ENCODE measurements at places on chromosomes 5 and 9.

DNA sequence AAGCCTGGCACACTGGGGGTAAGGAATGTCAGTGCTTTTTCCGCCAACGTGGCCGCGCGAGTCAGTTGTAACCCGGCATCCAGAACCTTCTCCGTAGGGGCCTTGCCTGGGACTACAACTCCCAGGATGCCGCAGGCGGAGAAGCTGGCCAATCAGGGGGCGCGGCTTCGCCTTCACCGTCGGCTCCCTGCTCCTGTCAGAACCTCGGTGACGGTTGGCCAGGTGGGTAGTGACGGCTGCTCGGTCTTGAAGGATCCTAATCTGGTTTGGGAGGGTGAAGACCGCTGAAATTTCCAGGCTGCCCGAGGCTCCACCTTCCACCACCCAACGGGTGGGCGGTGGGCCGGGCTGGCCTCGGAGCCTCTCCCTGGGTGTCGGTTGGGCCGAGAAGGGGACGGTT, at the start of gene C5orf58:
C5orf58 (plus strand) TSS at position 200 of the 400 bp plus-strand sequence. CDS start 1,992 bp downstream, outside the sequence.
- no peak for DNase-seq

DNA sequence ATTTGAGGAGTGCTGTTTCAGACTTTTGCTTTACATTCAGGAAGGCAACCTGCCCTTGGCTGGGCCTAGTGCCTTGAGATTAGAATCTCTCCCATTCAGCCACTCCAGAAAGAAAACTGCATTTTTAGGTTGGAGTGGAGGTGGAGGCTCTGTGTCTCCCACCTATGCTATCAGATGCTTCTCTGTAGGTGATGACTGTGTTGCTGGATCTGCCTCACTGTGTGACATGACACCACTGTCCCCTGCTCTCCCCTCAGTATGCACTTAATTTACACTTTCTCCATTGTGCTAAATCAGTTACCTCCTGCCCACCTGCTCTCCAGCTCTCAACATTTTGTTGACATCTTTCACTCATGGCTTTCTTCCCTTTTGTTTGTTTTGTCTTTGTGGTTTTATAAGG, 265.8 kb downstream of the TENT4A start:
- no peak for DNase-seq

DNA sequence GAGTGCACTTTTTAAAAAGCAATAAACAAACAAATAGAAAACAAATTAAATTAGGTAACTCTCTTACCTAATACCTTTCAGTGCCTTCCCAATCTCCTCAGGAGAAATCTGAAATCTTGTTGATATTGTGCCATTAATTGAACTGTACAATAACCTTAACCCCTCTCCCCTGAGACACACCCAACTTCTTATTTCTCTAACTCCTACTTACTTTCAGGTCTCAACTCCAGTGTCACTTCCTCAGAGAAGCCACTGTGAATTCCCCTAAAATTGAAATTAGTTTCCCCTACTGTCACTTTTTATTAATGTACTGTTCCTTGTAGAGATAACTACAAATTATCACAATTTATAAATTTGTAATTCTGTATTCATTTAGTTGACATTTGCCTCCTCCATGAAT, 295.3 kb upstream of the TNC start:
- no peak for DNase-seq

- DNase-seq = no peak
These were observed 6.2 kb upstream of the CEP120 start for GRCh38 chr5:123429221-123429954.

- no peak for DNase-seq
These were observed 2.7 kb downstream of the CDC14B start for GRCh38 chr9:96616817-96617438.

GRCh38 chr5:74192606-74193299, 447.8 kb downstream of the ENC1 start:
- no peak for DNase-seq

DNA sequence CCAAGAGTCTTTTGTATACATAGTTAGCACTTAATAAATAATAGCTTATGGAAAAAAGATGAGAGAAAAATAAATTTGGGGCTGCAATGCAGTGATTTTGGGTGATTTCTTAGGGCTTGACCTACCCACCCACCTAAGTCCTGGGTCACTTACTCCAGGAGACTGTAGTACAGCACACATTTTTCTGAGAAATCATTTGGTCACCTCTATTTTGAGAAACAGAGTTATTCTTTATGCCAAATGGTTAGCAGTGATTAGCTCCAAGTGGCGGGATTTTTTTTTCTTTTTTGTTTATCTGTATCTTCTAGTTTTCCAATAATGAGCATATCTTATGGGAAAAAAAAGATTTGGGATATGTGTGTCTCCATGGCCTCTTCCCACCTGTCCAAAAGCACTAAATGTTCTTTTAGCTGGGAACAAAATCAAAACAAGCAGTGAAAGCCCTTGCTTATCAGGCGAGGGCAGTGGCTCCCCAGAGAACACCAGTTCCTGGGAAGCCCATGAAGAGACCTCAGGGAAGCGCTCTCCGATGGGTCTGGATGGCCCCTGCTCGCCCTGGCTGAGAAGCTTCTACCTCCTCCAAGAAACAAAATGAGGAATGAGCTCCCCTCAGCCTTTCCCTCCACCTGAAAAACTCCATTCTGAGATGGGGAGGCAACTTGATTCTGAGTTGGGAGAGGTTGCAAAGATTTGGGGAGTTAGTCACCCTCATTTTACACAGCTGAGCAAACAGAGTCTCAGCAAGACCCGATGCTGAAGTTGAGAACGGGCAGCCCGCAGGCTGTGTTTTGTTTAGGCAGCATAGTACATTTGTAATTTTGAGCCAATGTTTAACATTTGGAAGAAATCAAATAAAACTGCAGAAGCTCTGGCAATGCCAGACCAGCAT, 69.9 kb downstream of the CYFIP2 start:
- no peak for DNase-seq

DNA sequence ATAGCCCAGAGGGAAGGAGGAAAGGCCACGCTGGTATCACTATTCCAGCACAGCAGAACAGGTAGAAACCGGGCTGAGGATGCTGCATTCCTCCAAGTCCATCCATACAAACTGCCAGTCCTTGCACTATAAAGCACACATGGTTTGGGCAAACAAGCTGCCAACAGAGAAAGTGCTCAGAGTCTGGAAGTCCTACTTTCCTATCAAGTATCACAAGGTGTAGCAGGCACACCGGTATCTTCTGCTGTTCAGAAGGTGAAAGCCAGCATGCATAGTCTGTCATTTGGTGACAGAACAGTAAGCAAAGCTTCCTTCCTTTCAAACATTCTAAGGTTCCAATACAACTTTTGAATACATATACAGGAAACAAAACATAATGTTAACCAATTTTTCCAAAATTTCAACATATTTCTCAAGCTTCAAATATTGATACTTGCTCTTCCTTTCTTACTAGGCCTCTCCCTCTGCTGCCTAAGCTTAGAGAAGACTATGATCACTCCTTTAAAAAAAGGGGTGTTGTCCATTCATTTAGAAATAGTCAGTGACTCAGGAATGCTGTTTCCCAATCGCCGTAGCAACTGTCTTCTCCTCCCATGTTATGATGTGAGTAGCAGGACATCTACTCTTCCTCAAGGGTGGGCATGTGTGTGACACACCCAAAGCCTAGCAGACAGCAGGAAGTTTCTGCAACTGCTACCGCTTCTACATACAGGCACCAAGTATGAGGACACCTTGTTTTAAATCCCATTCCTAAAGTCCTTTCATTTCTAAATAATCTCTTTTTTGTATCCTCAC, 14.7 kb downstream of the DIAPH1 start:
- no peak for DNase-seq

GRCh38 chr9:12702160-12702758, 9.1 kb downstream of the TYRP1 start:
- no peak for DNase-seq

DNA sequence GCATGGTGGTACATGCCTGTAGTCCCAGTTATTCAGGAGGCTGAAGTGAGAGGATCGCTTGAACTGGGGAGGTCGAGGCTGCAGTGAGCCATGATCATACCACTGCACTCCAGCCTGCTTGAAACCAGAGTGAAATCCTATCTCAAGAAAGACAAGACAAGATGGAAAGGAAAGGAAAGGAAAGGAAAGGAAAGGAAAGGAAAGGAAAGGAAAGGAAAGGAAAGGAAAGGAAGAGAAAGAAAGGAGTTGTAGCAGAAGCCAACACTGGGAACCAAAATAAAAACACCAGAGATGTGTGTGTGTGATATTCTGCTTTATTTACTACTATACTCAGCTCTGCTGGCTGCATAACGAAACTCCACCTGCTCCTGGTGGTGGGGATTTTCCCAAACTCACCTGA, 115.3 kb downstream of the DRD1 start:
- DNase-seq = no peak

GRCh38 chr9:87109231-87109631, 161.9 kb upstream of the GAS1 start:
- DNase-seq = no peak

DNA sequence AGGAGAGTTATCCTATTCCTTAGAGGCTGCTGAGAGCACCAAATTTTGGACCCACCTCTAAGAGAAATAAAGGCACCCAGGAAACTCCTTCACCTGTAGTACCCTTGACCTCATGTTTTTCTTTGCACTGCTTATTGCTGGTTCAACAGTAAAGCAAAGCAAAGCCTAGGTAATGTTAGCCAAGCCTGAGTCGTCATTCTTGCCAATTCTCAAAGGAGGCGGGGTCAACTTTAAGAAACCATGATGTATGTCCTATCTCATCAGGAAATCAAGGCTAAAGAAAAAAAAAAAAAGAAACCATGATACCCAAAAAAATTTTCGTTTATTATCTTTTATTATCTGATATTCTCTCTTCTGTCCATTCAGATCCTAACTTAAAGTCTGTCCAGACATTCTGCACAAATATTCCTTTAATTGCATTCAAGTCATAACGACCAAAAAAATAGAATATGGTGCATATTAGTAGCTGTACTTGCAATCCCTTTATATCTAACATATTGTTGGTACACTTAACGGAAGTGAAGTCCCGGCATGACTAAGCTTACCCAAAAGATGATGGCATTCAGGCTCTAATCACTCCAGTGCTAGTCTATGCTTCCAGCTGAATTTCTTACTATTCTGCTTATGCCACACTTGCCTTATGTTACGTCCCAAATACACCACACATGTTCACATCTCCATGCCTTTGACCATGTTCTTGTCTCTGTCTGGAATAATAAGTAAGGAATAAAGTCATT, 1.8 kb downstream of the AUH start:
- no peak for DNase-seq

GRCh38 chr9:31520301-31521085, 864.0 kb upstream of the ACO1 start:
- no peak for DNase-seq

- no peak for DNase-seq
These were observed 18.4 kb downstream of the OGN start for GRCh38 chr9:92385953-92386352.

DNA sequence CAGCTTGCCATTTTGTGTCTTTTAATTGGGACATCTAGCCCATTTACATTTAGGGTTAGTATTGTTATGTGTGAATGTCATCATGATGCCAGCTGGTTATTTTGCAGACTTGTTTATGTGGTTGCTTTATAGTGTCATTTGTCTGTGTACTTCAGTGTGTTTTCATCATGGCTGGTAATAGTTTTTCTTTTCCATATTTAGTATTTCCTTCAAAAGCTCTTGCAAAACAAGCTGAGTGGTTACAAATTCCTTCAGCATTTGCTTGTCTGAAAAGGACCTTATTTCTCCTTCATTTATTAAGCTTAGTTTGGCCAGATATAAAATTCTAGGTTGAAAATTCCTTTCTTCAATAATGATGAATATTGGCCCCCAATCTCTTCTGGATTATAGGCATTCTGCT, 28.5 kb upstream of the TNFSF15 start:
- no peak for DNase-seq

DNA sequence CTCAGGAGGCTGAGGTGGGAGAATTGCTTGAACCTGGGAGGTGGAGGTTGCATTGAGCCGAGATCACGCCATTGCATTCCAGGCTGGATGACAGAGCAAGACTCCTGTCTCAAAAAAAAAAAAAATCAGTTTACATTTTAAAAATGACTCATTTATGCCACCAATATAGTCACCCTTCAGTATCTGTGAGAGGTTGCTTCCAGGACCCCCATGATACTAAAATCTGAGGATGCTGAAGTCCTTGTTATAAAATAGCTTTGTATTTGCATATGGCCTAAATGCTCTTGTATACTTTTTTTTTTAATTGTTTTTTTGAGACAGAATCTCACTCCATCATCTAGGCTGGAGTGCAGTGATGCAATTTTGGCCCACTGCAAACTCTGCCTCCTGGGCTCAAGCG, 5.8 kb downstream of the OCLN start:
- DNase-seq = no peak

DNA sequence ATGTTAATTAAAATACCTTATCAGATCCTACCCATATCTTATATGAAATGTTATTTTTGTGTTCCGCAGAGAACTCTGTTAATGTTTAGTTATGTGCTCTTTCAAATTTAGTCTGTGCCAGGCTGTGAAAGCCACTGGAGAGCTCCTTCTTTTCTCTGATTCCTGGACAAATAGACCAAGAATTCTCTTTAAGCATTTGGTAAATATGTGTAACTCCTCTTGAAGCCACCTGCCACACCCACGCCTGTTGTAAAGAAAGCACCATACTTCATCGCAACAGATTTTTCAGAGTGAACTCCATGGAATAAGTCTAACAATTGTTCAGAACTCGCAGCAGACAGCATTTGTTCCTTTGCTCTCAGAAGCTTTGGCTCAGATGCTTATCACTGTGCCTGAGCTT, 301.1 kb downstream of the FAM170A start:
- DNase-seq = no peak

- no peak for DNase-seq
These were observed 505.4 kb upstream of the CLINT1 start for GRCh38 chr5:158364367-158364766.

- no peak for DNase-seq
These were observed 5.9 kb downstream of the SERINC5 start for GRCh38 chr5:80249901-80250300.

DNA sequence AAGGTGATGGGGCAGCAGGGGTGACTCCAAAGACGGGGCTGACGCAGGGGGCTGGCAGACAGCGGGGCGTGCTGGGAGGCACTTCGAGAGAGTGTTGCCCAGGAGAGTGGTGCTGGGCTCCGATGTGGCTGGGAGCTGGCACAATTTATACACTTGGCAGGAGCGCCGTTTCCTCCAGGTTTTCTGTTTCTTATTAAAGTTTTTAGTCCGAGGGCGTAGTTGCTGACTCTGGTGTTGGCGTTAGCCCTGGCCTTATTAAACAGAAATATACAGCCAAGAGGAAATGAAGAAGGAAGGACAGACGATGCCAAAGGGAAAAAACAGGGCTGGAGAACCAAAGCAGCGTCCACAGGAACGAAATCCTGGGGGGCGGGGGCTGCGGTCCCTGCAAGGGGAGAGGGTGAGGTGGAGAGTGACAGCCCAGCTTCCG, 139.6 kb upstream of the PHYKPL start:
- DNase-seq = no peak

DNA sequence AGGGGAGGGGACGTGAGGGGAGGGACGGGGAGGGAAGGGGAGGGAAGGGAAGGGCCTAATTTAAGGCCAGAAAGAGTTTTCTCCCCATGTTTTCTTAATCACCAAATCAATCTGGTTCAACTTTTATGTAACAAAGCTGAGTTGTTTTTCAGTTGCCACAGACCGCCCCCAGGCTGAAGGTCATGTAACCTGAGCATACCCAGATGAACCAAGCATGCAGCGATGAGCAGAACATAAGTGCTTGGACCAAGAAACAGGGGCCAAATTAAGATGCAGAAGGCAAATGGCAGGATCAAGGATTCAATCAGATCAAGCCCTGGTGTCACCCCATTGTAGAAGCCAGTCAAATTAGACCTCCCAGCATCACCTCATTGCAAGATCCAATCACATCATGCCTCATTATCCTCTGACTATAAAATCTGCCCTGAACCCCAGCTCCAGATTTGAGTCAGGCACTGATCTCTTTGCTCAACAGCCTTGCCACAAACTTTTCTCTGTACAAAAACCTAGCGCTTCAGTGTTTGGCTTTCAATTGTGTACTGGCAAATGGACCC, 113.5 kb upstream of the TNPO1 start:
- DNase-seq = no peak

- no peak for DNase-seq
These were observed 150.1 kb downstream of the MEF2C start for GRCh38 chr5:88732862-88733261.
